Central memory CD4-positive, alpha-beta T cell (primary cell): ENCODE measurements at places on chromosomes 3 and 15.

DNA sequence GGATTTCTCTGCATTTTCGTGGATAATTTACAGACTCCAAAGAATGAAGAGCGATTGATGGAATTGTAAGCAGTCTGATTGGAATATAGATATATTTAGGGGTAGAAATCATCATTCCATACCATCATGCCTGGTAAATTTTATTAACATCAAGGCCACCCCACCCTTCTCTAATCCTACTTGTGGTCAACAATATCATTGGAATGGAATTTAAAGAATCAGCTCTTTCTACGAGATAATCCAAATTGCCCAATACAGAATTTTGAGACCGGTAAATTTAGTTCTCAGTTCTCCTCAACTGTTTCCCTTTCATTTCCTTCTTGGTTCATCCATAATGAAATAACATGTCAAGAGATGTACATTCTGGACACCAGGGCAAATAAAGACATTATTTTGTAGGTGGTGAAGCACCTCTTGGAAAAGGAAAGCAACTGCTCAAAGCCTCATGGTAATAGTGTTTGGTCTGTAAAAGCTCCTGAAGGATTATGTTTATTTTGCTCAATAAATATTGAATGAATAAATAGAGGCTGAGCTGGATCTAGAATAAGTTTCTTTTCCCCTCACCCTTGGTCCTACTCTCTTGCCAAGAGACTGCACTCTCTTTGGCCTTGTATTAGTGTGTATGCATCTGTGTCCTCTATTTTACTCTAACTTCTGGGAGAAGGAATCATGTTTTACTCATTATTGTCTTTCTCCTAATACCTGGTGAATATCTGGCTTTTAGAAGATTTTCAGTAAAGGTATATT, 133.7 kb upstream of the BCL6 start:
- no peak for DNase-seq

DNA sequence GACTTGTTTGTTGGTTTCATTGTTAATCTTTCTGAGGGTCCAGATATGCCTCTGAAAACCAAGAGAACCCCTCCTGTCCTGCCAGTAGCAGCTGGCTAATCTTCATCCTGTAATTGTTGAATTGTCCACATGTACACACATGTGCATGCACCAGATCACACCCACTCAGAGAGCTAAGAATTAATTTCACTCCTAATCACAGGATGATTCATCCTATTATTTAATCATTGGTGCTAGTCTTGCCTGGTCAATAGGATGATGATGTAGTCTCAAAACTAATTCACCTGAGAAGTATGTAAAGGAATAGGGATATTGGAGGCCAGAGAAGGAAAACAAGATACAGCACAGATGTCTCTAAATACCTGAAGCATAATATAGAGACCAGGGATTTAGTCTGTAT, 7.8 kb upstream of the AHSG start:
- DNase-seq, result no peak

DNA sequence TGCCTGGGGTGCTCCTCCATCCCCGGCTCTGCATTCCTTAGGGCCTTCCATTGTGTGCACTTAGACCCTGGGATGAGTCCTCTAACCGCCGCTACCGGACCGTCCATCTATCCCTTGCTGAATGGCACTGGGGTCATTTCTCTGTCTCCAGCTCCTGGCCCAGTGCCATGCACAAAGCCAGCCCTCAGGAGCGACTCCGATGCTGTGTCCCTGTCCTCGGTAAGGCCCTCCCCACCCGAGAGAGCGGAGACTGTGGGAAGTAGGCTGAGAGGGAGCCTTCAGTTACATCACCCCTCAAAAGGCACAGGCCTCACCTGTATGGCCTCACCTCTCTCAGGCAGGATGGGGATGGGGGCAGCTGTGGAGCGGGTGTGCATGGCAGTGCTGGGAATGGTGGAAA, 33.8 kb downstream of the MUC4 start:
- no peak for DNase-seq

GRCh38 chr3:50211930-50212329, 6.9 kb downstream of the SLC38A3 start:
- DNase-seq, result no peak

- DNase-seq, result no peak
Measured at GRCh38 chr3:114650808-114651207, 357.0 kb downstream of the TIGIT start.

- DNase-seq, result no peak
Measured at GRCh38 chr3:197789309-197789708, 1.7 kb upstream of the LRCH3 start.

DNA sequence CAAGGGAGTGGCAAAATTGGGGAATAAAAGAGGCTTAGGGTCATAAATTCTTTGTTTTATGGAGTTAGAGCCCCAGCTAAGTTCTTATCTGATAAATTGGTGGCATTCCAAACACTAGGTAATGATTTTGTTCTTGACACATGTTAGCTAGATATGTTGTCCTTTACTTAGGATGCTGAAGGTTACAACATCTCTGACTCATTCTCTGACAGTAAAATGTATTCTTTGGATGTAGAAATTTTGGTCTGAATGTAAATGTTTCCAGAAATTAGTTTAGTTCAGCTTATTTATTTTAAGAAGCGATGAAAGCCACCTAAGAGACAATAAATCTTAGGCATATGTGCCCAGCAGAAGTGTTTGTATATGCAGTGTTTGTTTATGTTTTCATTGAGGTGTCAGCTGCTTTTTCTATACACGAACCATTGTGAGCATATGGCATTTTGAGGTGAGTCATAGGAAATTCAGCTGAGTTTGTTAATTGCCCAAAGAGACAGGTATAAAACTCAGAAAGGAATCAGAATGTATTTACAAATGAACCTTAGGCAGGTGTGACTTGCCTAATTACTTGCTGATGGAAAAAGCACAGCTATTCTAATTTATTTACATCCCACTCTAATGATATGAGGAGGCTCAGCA, 247.7 kb downstream of the AGBL1 start:
- DNase-seq, result no peak

DNA sequence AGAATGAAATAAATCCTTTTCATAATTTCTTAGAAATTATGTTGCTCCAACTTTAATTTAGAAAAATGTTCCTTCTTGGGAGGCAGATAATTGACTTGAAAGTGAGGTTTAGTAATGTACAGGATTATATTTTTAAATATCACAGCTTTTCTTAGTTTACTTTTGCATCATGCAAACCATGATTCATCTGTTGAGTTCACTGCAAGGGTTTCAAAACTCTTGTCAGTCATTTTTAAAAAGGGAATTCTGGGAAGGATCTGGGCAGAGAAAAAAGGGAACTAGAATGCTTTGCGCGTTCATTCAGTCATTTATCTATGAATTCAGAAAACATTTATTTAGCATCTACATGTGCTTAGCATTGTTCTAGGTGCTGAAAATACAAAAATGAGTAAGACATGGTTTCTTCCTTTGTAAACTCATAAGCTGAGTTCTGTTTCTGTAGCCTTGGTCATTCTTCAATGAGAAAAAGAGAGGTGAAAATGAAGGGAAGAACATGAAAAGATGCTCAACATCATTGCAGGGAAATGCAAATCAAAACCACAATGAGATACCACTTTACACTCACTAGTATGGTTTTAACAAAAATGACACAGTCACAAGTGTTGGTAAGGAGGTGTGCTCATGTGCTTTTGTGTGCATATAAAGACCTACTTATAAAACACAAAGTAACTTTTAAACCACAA, 209.1 kb downstream of the NR1D2 start:
- DNase-seq, result no peak

GRCh38 chr3:52844290-52844975, 9.6 kb upstream of the MUSTN1 start:
- no peak for DNase-seq

DNA sequence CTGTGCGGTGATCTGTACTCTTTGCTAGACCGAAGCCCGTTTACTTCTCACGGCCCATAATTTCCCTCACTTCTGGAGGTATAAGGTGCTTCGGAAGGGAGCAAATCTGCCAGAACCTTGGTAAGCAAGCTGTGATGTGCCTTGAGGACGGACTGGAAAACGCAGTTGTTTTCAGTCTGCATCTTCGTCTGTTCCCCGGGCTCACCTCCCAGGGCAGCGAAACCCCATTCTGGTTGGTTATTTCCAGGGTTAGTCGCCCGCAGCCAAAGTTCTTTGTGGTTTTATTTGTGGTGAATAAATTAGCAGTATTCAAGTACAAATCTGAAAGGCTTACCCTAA, 401 bp downstream of the RAMAC start:
- DNase-seq, result no peak

DNA sequence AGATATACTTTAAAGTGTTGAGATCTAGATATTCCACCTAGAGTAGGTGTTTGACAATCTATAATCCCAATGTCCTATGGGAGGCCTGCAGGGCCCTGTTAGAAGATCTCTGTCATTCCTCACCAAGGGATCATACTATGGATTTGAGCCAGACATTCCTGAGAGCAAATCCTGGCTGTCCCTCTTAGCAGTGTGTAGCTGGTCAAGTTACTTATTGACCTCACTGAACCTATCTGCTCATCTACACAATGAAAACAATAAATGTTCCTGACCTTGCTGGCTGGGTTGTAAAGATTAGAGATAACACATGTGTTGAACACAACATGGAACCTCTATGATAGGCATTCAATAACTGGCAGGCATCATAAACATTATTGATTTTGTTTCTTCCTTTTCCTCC, 265.6 kb upstream of the ATP11B start:
- no peak for DNase-seq

DNA sequence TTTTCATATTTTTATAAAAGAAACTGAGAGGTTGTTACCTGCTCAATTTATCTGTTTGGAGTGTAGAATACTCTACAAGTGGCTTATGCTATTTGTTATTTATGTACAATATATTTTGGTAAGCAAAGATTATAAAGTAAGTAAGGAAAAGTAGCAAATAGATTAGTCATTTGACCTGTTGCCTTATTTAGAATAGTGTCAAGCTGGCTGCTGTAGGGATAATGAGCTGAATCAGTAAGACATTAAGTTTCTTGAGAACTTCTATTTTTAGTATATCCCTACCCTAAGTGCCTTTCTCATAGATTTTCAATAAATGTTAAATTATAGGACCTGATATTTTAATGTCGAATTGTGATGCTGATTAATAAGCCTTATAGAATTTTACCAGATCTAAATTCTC, 37.2 kb downstream of the ECT2 start:
- DNase-seq, result no peak

DNA sequence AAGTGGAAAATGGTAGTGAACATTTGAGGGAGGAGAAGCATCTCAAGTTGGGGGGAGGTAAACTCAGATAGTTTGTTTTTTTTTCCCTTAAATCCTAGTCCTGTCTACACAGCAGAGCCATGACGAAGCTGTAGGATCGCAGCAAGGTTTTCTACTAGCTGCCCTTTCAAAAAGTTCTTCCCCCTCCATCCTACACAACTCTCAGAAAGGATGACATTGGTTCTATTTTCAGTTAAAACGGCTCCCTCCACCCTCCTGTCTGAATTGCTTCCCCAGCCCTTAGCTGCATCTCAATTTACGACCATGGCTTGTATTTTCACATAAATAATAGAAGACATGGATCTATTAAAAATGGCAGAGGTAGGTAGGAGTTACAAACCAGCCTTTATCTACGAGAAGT, 2.2 kb downstream of the HOMER2 start:
- no peak for DNase-seq

DNA sequence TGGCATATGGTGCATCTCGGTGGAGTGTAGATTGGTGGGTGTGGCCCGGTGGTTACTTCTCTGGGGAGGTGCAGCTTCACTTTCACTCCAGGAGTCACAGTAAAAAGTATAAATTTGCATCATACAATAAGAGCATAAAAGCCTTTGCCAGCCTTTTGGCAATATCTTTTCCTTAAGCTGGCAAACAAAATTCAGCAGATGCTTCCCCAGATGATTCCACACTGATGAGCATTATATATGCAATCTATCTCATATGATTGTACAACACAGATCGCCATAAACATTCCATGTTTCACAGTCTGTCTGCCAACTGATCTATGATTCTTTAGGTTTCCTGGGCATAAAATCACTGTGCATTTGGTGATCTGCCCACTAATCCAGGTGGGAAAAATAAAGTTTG, 120.2 kb upstream of the ALCAM start:
- DNase-seq, result no peak

DNA sequence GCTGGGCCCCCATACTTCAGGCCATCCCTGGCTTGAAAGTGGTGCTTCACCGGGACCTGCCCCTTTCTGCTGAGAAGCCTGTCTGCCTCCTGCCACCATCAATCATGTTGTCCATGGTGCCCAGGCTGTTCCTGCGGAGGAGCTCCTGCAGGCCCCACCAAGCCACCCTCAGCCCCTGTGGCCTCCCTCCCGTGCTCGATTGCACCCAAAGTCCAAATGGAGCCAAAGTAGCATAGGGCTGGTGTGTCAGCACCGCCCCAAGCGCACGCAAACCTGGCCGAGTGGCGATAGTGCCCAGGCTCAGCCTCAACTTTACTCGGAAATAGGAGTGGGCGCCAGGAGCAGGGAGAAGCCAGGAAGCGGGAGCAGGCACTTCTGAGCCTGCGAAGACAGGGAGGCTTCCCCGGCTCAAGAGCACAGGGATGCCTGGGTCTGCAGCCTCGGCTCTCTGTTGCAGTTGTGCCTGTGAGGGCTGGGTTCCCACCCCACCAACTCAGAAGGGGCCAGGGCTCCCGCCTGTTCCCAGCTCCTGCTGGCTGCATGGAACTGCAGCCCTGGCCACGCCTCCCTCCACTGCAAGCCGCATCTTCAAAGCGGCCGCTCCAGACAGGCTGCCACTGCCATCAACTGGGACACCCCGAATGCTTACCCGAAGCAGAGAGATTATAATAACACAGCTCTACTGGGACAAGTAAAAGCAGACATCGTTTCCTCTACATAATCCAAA, 203.0 kb downstream of the ARRDC4 start:
- DNase-seq, result no peak

GRCh38 chr15:85047271-85047948, 65.8 kb downstream of the PDE8A start:
- DNase-seq, result peak; percentile 24

- DNase-seq, result no peak
Measured at GRCh38 chr3:165642761-165643420, 194.3 kb downstream of the BCHE start.

GRCh38 chr15:62392376-62392775, 227.3 kb upstream of the C2CD4B start:
- DNase-seq, result no peak

DNA sequence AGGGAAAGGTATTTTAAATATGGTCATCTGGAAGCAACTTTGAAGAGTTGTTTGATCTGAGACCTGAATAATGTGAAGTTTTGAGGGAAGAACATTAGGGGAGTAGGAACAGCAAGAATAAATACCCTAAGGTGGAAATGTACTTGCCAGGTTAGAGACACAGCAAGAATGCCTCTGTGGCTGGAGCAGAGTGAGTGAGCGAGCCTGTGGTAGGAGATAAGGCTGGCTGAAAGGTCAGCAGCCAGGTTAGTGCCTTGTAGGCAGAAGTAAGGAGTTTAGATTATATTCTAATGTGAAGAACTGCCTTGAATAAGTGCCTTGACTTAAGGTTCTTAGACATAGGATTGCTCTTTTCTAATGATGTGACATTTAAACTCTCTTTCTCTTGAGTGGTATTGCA, 18.3 kb downstream of the LRRC49 start:
- no peak for DNase-seq

GRCh38 chr15:96893159-96893906, 562.8 kb downstream of the NR2F2 start:
- DNase-seq, result no peak
